Vein endothelial cell (primary cell): ENCODE measurements at places on chromosomes 7 and 10. TPM values are rescaled to one million over a fixed set of nuclear protein-coding genes. Genes with fewer than 3 reads are reported as not detected.

Gene CTAGE4
- total RNA-seq = 0.29 TPM in 1 of 2 replicates, not detected in the other

Gene ACSM6
- not detected in 2 replicates for total RNA-seq

Gene ZNF488
- 0.10 and 0.33 TPM in 2 replicates for total RNA-seq

Gene CTTNBP2
- not detected in 2 replicates for total RNA-seq

Gene VIPR2
- not detected in 2 replicates for total RNA-seq

Gene PLAC9
- total RNA-seq = 2.3 and 2.5 TPM in 2 replicates

Gene ITPRID1
- total RNA-seq = not detected in 2 replicates

Gene SLC16A12
- 0.10 and 0.65 TPM in 2 replicates for total RNA-seq

Gene GPR85
- total RNA-seq = 0.98 and 2.8 TPM in 2 replicates

Gene FAS
- 8.8 and 18.7 TPM in 2 replicates for total RNA-seq

Gene SPDYE1
- total RNA-seq = not detected in 2 replicates

Gene AGAP9
- 2.6 and 4.3 TPM in 2 replicates for total RNA-seq

Gene CCM2
- total RNA-seq = 50.7 and 62.4 TPM in 2 replicates

Gene CLDN4
- total RNA-seq = under 0.01 TPM in 2 replicates

Gene OR9A2
- total RNA-seq = 0.33 TPM in 1 of 2 replicates, not detected in the other

Gene WEE2
- total RNA-seq = not detected in 2 replicates

Gene YKT6
- 128 and 138 TPM in 2 replicates for total RNA-seq
